ENCODE measurements at places on chromosomes 6 and 20.

GRCh38 chr6:3965071-3965718, 113.7 kb downstream of the FAM217A start:
- no peak for DNase-seq

DNA sequence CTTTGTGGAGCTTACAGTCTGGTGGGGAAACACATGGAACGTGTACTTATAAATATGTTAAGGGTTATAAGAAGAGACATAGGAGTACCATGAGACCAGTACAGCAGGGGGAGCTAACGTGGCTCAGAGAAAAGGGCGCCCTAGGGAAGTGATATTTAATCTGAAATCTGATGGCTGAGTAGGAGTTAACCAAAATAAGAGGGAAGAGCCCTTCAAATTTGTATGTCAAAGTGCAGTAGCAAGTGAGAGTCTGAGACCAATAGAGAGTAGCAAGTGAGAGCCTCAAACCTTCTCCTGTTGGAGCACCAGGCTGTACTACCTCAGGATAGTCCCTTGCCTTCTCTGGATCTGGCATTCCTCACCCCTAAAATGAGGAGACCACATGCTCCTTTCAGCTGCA, 6.1 kb upstream of the PKIG start:
- no peak for DNase-seq

GRCh38 chr6:13513626-13514502, 26.5 kb upstream of the GFOD1 start:
- DNase-seq = no peak

DNA sequence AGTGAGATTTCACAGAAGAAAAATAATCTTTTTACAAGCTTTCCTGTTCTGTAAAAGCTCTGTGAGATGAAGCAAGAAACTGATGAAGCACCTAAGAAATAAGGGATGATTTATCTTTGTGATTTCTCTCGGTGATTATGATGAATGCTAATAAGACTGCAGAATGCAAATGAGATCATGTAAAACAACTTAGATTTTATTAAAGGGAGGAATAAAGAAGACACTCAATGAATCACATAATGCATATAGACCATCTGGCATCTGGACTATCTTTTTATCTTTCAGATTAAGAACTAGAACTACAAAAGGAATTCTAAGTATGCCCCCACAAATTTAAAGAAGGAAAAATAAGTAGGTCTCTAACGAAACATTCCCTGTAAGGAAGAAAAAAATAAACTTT, 361.5 kb upstream of the OPRM1 start:
- no peak for DNase-seq

Measured in breast epithelium (tissue), 4 donors.